ENCODE measurements at places on chromosomes 7 and 10.
A peak's percentile ranks its signal among the peaks of the same experiment; 100 is the strongest.

GRCh38 chr10:11344550-11344949 lies 266.9 kb downstream of the USP6NL start:
- H3K27ac ChIP-seq, result peak overlapping the region; percentile 68
- H3K4me3 ChIP-seq, result peak overlapping the region; percentile 60
- no peaks in the 10 kb centered on the region for H3K27me3 ChIP-seq
- peak; percentile 34 for DNase-seq
- H3K4me1 ChIP-seq, result peaks cover 5% of the 10 kb centered on the region

- no peaks in the 10 kb centered on the region for H3K27me3 ChIP-seq
- no peaks in the 10 kb centered on the region for H3K4me1 ChIP-seq
- H3K36me3 ChIP-seq, result no peaks in the 10 kb centered on the region
- H3K4me3 ChIP-seq, result no peak overlapping the region
These were observed 29.8 kb downstream of the CDK1 start for GRCh38 chr10:60808036-60808435.

- peaks cover 25% of the 10 kb centered on the region for H3K27me3 ChIP-seq
- H3K36me3 ChIP-seq, result no peaks in the 10 kb centered on the region
- DNase-seq, result no peak
- H3K4me1 ChIP-seq, result no peaks in the 10 kb centered on the region
- H3K4me3 ChIP-seq, result no peak overlapping the region
These were observed 62.8 kb downstream of the CXCL12 start for GRCh38 chr10:44322137-44322536.

- H3K27ac ChIP-seq, result peak overlapping the region; percentile 42
- no peaks in the 10 kb centered on the region for H3K27me3 ChIP-seq
- DNase-seq, result no peak
- peaks cover 20% of the 10 kb centered on the region for H3K36me3 ChIP-seq
- H3K4me1 ChIP-seq, result peaks cover 7% of the 10 kb centered on the region
- H3K4me3 ChIP-seq, result no peak overlapping the region
These were observed 24.6 kb downstream of the FHIP2A start for GRCh38 chr10:114845978-114846693.

DNA sequence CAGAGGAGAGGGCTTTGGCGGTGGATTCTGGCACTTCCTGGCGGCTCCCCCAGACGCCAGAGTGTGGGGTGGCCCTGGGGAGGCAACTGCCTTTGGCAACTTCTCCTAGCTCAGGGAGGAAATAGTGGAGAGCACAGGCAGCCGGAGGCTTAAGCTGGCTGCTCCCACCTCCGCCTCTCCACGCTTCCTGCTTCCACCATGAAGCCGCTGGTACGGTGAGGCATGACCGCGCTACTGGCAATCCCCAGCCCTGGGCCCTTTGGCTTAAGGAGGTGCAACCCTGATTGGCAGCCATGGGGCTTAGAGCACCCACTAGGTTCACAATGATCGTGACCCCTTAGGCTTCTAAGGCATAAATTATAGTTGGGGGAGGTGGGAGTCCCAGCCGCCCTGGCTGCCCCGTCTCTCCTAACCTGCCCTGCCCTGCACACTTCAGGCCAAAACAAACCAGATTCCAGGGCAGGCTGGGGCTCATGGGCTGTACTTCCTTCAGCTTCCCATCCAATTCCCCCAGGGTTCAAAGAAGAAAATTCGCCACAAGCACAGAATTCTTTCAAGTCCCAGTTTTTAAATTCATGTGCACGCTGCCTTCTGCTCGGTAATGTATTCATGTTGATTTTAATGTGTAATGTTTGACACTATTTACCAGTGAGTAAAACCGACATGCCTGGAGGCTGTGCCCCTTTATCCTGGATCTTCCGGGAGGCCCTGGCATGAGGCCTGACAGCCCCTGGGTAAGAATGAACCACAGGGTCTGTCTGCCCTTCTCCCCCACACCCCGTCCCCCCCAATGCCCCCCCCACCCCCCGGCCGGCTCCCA lies 90.7 kb upstream of the LRRC4 start:
- DNase-seq, result no peak
- peaks cover 5% of the 10 kb centered on the region for H3K4me1 ChIP-seq
- H3K27ac ChIP-seq, result no peak overlapping the region
- H3K4me3 ChIP-seq, result no peak overlapping the region
- H3K27me3 ChIP-seq, result no peaks in the 10 kb centered on the region
- no peaks in the 10 kb centered on the region for H3K36me3 ChIP-seq

DNA sequence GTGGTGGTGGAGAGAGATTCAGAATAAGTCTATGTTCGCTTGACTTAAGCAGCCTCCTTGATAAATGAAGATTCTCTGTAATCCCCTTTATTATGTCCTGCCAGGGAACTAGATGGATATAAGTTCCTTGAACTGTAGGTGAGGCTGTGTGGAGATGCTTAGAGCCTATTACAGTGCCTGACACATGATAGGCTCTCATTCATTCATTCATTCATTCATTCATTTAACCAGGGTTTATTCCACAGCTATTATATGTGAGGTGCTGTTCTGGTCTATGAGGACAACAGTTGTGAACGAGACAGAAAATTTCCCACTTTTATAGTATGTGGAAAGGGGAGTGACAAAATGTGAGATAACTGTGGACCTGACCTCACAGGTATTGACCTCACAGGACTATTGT lies 105.6 kb downstream of the ARID5B start:
- H3K36me3 ChIP-seq, result peaks cover 83% of the 10 kb centered on the region
- no peak overlapping the region for H3K4me3 ChIP-seq
- H3K4me1 ChIP-seq, result peaks cover 35% of the 10 kb centered on the region
- H3K27me3 ChIP-seq, result no peaks in the 10 kb centered on the region
- DNase-seq, result no peak

DNA sequence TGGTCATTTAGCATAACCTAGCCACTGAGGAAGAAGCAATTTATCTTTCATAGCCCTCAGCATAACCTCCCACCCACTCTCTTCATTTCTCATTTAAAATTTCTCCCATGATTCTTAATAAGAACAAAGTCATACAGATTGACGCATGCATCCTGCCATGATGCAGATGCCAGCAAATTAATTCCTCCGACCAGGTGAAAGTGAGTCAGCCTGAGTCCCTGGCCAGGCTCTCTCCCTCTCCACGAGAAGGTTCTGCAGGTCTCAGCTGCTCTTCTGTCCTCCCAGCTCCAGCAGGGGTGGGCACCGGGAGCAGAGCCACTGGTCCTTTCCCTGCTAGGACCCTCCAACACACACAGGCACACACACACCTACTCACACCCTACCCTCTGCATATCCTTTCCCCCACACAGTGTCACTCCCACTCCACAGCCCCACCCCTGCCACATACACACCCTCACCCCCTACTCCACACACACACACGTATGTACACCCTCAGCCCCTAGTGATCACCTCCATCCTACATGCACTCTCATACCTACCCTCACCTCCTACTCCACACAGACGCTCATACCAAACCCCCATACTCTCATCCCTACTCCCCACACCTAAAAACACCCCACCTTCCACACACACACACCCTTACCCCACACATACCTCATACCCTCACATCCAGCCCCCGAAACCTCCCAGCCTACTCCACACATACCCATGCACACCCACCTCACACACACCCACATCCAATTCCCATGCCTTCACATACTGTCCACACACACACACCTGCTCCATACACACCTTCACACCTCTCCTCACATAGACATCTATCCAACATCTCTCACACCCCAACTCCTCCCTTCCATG lies 78.0 kb downstream of the FAM13C start:
- no peaks in the 10 kb centered on the region for H3K4me1 ChIP-seq
- H3K27ac ChIP-seq, result no peak overlapping the region
- H3K36me3 ChIP-seq, result no peaks in the 10 kb centered on the region
- DNase-seq, result no peak
- no peak overlapping the region for H3K4me3 ChIP-seq
- no peaks in the 10 kb centered on the region for H3K27me3 ChIP-seq

DNA sequence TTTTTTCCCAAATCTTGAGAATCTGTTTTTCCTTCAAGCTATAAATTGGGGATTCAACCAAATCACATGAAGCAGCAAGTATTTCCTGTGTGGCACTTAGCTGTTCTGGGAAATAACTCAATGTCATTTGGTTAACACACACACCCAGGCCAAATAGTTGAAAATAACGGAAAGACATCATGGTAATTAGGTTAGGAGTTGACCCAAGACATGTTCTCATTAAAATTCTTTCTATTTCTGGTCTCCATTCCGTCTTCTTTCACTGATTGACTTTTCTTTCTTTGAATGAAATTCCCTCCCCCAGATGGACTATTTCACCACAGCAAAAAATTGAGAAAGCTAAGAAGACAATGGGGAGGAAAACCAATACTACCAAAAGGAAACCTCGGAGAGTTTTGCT lies 30.5 kb downstream of the NRP1 start:
- no peak overlapping the region for H3K4me3 ChIP-seq
- no peaks in the 10 kb centered on the region for H3K27me3 ChIP-seq
- DNase-seq, result no peak
- H3K27ac ChIP-seq, result no peak overlapping the region

- no peak overlapping the region for H3K27ac ChIP-seq
- H3K4me3 ChIP-seq, result no peak overlapping the region
- H3K27me3 ChIP-seq, result no peaks in the 10 kb centered on the region
- DNase-seq, result no peak
- H3K36me3 ChIP-seq, result no peaks in the 10 kb centered on the region
These were observed 135.9 kb upstream of the MBL2 start for GRCh38 chr10:52908478-52908877.

GRCh38 chr7:155584261-155584660 lies 37.9 kb upstream of the CNPY1 start:
- H3K36me3 ChIP-seq, result no peaks in the 10 kb centered on the region
- no peak overlapping the region for H3K27ac ChIP-seq
- H3K4me1 ChIP-seq, result peaks cover 13% of the 10 kb centered on the region

DNA sequence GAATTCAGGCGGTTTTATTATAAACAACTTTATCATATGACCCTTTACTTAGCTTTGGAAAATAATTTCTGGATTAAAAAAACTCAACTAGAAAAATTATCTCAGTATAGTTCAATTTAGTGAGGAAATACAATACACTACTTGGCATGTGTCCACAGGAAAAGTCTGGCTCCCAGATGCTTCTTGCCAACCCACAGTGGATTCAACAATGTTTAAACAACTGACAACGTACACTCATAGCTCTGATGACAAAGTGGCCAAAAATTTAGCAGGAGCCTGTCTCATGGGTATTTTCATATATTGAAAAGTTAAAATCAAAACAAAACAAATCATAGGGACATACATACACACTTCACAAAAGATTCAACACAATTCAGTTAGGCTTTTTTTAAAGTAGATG lies 158.8 kb downstream of the SKAP2 start:
- no peaks in the 10 kb centered on the region for H3K4me1 ChIP-seq
- no peak for DNase-seq
- H3K27me3 ChIP-seq, result peaks cover 3% of the 10 kb centered on the region
- no peak overlapping the region for H3K27ac ChIP-seq
- H3K36me3 ChIP-seq, result no peaks in the 10 kb centered on the region

DNA sequence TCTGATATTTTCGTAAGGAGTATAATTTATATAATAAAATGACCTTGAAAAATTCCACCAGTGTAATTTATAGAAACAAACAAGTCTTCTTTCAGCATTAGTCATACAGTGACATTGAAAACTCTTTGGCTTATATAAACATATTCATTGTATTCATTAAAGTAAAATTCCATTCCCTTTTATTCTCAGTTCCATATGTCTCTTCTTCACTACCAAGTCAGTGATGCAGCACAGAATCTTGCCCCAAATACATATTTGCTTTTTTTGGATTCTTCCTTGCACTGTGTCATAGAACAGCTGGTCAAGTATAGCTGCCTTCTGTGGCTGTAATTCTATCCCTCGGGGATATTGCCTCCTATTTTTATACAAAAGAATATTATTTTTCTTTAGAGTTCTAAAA lies 884.5 kb upstream of the POT1 start:
- no peak for DNase-seq
- no peaks in the 10 kb centered on the region for H3K27me3 ChIP-seq
- no peaks in the 10 kb centered on the region for H3K4me1 ChIP-seq
- H3K27ac ChIP-seq, result no peak overlapping the region
- no peak overlapping the region for H3K4me3 ChIP-seq

- peaks cover 16% of the 10 kb centered on the region for H3K4me1 ChIP-seq
- no peak overlapping the region for H3K4me3 ChIP-seq
- H3K36me3 ChIP-seq, result peaks cover 10% of the 10 kb centered on the region
- no peak for DNase-seq
- H3K27me3 ChIP-seq, result no peaks in the 10 kb centered on the region
- no peak overlapping the region for H3K27ac ChIP-seq
These were observed 203.5 kb downstream of the USP6NL start for GRCh38 chr10:11407939-11408338.

DNA sequence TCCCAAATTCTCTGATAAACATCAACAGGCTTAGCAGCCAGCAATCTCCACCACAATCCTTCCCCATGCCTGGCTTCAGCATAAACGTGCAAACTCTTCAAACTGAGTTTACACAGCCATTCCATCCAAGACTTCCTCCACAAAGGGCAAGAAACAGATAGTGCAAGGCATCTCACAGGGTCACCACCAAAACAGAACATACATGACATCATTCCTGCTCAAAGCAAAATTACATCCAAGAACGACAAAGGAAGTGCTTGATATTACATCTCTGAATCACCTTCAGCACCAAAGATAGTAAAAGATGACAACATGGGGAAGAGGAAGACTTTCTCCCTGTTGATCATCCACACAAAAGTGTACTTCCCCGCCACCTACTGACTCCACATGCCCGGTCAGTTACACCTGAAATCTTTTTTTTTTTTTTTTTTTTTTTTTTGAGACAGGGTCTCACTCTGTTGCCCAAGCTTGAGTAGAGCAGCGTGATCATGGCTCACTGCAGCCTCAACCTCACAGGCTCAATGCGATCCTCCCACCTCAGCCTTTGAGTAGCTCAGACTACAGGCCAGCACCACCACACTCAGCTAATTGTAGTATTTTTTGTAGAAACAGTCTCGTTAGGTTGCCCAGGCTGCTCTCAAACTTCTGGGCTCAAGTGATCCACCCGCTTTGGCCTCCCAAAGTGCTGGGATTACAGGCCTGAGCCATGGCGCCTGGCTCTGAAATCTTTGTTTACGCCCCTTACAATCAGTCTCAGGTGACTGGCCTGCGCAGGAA lies 127.5 kb downstream of the PARD3 start:
- DNase-seq, result no peak
- H3K27me3 ChIP-seq, result no peaks in the 10 kb centered on the region
- H3K4me1 ChIP-seq, result no peaks in the 10 kb centered on the region
- no peak overlapping the region for H3K4me3 ChIP-seq
- no peaks in the 10 kb centered on the region for H3K36me3 ChIP-seq
- no peak overlapping the region for H3K27ac ChIP-seq

GRCh38 chr10:23951841-23952240 lies 257.1 kb upstream of the KIAA1217 start:
- DNase-seq, result no peak
- H3K4me1 ChIP-seq, result no peaks in the 10 kb centered on the region
- H3K27ac ChIP-seq, result no peak overlapping the region
- no peaks in the 10 kb centered on the region for H3K36me3 ChIP-seq
- no peak overlapping the region for H3K4me3 ChIP-seq

- H3K27me3 ChIP-seq, result no peaks in the 10 kb centered on the region
- no peaks in the 10 kb centered on the region for H3K36me3 ChIP-seq
- no peak for DNase-seq
- H3K4me3 ChIP-seq, result no peak overlapping the region
- H3K4me1 ChIP-seq, result no peaks in the 10 kb centered on the region
These were observed 556.5 kb upstream of the LRRN3 start for GRCh38 chr7:110534241-110534931.

GRCh38 chr10:86372784-86373239 lies 6.2 kb upstream of the GRID1 start:
- no peak for DNase-seq
- no peak overlapping the region for H3K4me3 ChIP-seq
- H3K27me3 ChIP-seq, result peaks cover 54% of the 10 kb centered on the region
- H3K27ac ChIP-seq, result no peak overlapping the region
- no peaks in the 10 kb centered on the region for H3K36me3 ChIP-seq
- H3K4me1 ChIP-seq, result no peaks in the 10 kb centered on the region

Measured in activated naive CD8-positive, alpha-beta T cell treated with anti-CD3 and anti-CD28 coated beads for 36 hours (primary cell).